ENCODE measurements at places on chromosomes 6 and 20.

- DNase-seq = no peak
These were observed 121.6 kb downstream of the MEI4 start for GRCh38 chr6:77774457-77774856.

- DNase-seq = no peak
These were observed 116.7 kb downstream of the JPH2 start for GRCh38 chr20:44070139-44070900.

DNA sequence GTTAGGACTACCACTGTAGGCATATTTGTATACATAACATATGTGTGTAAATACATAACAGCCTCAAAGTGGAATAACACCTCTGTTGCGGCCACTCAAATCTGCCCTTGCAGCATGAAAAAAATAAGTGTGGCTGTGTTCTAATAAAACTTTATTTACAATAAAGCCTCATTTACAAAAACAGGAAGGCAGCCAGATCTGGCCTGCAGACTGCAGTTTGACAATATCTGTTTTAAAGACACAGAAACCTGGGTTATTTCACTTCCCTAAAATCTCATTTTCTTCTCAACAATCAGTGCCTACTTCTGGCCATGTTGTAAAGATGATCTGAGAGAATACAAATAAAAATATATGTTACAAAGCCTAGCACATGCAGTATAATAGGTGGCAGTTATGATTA, 53.9 kb upstream of the SCML4 start:
- no peak for DNase-seq

- DNase-seq = peak; percentile 75
These were observed 534.1 kb upstream of the JAG1 start for GRCh38 chr20:11207749-11208502.

DNA sequence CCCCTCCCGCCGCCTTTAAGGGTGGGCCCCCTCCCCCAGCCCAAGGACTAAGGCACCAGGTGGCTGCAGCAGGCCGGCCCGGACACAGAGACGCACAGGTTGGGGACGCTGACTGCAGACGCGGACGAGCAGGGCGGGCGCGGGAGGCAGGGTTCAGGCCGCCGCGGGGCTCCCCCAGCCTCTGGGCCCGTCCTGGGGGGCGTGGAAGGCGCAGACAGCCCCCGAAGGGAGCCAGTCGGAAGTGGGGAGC, 9.3 kb downstream of the DUSP15 start:
- DNase-seq = no peak

DNA sequence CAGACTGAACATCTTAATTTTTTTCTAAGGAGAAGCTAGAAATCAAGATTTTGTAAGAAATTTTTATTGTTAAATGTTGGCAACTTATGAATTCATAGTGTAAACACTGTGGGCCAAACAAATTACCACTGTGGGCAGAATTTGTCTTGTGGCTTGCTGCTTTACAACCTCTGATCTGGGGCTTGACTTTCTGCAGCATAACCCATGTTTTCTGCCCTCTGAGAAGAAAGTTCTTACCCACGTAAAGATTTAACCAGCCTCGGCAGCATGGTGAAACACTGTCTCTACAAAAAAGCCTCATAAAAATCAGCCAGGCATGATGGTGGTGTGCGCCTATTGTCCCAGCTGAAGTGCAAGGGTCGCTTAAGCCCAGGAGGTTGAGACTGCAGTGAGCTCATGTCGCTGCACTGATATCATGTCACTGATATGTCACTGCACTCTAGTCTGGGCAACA, 12.9 kb downstream of the ITCH start:
- no peak for DNase-seq

DNA sequence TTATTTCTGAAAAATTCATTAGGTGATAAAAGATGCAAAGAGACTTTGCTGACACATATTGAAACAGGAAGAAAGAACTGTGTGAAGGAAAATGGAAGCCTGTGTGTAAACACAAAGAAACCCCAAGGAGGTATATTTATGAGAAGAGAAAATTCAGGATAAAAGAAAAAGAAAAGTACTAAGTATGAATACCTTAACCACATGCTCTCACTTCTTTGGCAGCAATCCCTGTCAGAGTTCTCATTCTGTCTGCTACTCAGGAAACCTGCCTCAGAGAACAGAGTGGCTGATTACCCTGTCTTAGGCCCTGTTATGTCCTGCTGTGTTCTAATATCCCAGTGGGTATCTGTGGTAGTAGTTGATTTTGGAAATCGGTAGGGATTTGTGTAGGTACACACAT, 457.9 kb downstream of the TBC1D32 start:
- no peak for DNase-seq

DNA sequence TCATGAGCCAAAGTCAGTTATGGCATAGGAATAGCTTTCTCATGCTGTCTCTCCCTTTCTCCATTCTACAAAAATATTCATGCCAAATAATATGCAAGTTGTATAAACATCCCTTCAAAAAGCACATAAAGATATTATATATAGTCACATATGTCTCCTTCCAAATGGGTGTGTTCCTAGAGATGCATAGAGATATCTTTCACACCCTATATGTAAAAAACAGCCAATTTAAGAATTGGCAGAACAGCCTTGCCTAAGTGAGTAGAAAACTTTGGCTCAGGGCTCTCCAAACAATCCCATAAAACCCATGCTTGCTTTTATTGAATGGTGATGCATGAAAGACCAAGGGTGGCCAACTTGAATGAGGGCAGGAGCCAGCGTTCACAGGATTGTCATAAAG, 274.7 kb upstream of the SUPT3H start:
- no peak for DNase-seq

- DNase-seq = peak; percentile 81
These were observed 504.4 kb downstream of the BCKDHB start for GRCh38 chr6:80610846-80611245.

GRCh38 chr20:50582092-50582491, 71.9 kb downstream of the PTPN1 start:
- no peak for DNase-seq

DNA sequence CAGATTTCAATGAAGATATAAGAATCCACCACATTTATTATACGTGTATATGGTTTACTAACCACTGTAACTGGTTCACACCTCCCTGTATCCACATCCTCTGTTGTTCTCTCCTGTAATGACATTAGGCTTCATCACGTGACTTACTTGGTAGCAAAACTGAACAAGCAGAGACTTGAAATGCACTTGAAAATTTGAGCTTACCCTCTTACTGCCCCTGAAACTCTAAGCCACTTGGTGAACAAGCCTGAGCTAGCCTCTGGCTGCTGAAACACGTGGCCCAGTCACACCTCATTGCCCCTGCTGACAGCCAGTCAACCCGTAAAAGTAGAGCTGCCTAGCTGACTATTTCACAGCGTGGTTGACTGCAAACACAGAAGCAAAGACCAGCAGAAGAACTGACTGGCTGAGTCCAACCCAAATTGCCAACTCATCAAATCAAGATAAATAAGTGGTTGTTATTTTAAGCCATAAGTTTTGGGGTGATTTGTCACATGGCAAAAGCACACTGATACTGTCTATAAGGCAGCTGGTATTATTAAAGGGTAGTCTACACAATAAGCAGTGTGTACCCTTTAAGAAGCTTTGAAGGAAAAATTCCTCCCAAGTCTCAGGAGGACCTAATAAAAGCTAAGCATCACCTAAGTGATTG, 109.0 kb downstream of the RALGAPA2 start:
- DNase-seq = no peak

DNA sequence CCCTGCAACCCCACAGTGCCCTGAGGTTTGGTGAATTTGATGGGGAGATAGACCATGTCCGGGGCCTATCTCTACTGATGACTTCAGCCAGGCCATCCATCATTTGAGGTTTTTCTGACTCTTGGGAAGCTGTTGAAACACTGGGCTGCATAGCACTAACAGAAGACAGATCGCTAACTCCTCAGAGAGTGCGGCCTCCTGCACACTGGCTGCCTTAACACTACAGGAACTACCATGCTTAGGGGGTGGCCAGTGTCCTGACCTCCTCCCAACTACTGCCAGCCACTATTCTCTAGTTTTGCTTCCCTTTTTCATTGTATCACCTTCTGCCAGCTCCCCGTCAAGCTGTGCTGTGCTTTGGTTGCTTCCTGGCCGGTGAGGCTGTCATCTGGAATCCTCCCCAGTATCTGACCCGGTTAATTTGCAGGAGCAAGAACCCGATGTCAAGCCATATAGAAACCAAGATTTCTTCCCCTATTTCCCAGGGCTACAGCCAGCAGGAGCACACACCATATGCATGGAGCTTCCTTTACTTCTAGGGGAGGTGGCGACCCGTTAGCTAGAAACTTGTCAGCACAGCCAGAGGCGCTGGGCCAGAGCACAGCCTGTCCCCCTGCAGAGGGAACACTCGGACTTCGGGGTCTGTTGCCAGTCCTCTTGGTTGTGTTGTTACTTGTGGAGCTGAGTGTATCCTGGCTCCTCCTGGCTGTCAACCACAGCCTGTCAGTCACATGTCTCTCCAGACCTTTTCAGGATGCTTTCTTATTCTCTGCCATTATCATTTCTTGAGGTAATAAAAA, 57.3 kb upstream of the TRAF3IP2 start:
- DNase-seq = no peak

DNA sequence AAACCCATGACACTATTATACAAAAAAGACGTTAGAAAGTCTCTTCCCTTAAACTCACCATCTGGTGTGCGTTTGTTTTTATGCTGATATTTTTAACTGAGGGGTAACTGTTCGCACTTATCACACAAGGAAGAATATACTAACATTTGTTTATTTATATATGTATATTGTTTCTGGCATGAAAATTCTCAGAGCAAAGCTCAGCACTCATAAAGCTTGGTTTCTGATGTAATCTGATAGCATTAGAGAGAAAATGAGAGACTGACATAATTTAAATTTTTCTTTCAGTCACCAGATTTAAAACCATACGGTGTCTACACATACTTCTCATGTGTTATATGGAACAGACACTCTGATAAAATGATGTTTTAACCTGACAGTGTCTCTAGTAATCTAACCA, 6.9 kb downstream of the BLOC1S5 start:
- DNase-seq = no peak
